ENCODE measurements at places on chromosomes 16 and 17.
A peak's percentile ranks its signal among the peaks of the same experiment; 100 is the strongest.

DNA sequence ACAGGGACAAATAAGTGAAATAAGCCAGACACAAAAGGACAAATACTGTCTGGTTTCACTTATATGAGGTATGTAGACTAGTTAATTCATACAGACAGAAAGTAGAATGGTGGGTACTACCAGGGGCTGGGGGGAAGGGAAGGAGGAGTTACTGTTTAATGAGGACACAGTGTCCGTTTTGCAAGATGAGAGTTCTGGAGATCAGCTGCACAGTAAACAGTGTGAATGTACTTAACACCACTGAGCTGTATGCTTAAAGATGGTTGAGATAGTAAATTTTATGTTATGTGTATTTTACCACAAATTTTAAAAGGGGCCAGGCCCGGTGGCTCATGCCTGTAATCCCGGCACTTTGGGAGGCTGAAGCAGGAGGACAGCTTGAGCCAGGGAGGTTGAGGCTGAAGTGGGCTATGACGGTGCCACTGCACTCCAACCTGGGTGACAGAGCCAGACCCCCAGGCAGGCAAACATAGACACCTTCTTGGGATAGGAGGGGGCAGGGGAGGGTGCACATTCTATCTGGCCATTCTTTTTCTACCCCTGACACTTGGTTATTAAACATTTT lies 23.5 kb downstream of the LRRC75A start:
- no peak for DNase-seq

- DNase-seq = no peak
Measured at GRCh38 chr17:33501185-33501584, 208.1 kb upstream of the ASIC2 start.

- DNase-seq = no peak
Measured at GRCh38 chr17:71409137-71409536, 711.7 kb upstream of the SOX9 start.

GRCh38 chr16:2663553-2664546 lies 18.5 kb upstream of the KCTD5 start:
- peak; percentile 60 for DNase-seq

DNA sequence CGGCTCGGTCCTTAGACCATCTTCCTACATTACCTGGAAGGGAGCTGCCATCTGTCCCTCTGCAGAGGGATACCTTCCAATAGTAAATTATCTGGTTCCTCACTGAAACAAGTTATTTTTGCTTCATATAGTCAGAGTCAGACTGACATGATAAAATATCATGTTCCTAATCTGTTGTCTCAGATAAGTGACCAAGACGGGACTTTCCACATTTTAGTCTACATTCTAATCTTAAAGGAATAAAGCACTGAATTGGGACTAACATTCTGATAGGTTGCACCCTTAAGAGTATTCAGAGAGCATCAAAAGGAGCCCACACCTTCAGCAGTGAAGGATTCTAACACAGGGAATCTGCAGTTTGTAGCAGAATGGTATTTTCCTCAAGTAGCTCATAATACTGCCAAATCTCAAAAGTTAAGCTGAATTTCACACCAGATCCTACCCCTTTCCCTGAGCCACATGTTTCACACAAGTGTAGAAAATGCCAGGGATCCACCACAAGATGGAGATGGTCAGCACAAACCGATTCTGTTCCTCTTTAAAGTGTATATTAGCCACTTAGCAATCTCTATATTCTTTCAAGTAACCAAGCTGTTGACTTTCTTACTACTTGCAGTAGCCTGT lies 13.4 kb downstream of the GINS2 start:
- no peak for DNase-seq

DNA sequence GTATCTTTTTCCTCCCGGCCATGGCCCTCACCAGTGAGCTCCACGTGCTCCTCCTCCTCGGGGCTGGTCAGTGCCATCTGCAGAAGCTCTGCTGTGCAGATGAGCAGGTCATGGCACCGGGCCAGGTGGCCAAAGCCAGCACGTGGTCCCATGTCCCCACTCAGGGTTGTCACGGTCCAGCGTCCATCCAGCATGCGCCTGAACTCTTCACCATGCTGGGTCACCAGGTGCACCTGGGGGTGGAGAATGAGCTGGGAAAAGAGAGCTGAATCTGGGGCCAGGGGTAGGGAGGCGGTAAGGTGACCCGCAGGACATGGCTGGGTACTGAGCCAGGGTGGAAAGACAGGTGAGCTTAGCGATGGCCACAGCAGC lies 1.3 kb downstream of the DHX58 start:
- DNase-seq = no peak

DNA sequence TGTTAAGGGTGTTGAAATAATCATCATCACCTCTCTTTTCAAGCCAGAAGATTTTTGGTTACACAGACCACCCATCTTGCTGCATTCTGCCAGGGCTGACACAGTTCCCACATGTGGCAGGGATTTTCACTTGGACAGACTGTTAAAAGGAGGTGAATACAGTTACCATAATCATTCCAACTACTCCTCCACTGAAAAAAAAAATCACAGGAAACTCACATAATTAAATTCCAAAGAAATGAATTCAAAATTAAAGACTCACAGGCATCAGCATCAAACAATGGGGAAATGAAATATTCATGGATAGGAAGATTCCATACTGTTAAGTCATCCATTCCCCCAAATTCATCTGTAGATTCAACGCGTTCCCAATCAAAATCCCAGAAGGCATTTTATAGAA lies 209.4 kb downstream of the MRTFB start:
- DNase-seq = no peak

- no peak for DNase-seq
Measured at GRCh38 chr16:3248596-3248995, 7.8 kb downstream of the MEFV start.

GRCh38 chr16:56108724-56109123 lies 82.6 kb upstream of the GNAO1 start:
- DNase-seq = no peak

GRCh38 chr16:17921357-17921978 lies 415.1 kb downstream of the NPIPA8 start:
- DNase-seq = peak; percentile 38

DNA sequence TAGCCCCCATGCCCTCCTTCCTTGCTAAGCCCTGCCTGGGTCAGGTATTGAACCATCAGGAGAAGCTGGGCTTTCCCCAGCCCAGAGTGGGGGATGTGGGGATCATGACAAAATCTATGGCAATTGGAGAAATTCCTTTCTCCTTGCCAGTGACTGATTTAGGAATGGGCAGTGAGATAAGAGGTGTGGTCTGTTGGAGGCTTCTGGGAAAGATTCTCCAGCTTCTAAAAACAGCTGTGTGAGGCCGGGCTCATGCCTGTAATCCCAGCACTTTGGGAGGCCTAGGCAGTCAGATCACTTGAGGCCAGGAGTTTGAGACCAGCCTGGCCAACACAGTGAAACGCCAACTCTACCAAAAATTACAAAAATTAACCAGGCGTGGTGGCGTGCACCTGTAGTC lies 69.1 kb downstream of the SRCIN1 start:
- no peak for DNase-seq

DNA sequence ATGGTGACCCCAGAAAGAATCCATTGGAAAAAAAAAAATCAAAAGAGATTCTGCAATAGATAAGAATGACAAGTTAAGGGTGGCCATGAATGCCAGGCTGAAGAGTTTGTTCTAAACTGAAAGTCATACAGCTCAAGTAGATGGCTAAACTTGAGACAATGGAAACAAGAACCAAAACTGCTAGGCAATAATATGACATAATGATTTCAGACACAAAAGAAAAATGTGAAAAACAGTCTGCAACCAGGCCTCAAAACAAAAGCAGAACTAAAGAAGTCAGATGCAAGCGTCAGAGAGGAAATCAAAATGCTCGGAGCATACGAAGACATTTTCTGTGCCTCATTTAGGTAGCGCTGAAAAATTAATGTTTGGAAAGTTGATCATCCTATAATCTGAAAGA lies 54.4 kb upstream of the YPEL2 start:
- DNase-seq = no peak

GRCh38 chr16:88923926-88924833 lies 52.8 kb downstream of the CBFA2T3 start:
- DNase-seq = no peak

GRCh38 chr17:10166176-10166935 lies 32.0 kb downstream of the GAS7 start:
- DNase-seq = no peak

DNA sequence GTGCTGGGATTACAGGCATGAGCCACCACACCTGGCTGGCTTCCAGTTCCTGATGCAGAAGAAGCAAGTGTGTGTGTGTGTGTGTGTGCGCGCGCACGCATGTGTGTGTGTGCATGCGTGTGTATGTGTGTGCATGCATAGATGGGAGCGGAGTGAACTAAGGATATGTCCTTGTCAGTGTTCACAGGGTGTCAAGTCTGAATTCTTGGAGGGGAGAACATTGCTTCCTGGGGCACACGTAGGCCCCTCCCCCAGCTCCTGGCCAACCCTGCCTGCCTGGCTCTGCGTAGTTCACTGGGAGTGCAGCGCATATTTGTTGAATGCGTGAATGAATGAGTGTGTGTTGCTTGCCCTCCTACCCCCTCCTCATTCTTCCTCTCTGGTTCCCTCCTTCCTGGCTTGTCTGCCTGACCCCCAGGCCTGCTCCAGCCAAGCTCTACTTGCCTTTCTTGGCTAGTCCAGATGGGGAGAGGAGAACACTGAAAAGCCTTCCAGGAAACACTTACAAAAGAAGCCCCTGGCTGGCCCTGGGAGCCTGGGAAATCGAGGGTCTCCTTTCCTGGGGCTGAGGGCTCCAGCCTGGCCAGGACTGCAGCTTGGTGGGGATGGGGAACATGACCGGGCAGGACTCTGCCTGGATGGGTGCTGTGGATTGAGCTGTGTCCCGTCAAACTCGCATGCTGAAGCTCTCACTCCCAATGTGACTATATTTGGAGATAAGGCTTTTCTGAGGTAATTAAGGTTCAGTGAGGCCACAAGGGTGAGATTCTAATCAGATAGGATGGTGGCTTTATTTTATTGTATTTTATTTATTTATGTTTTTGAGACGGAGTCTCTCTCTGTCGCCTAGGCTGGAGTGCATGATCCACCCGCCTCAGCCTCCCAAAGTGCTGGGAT lies 27.9 kb downstream of the IGFBP4 start:
- no peak for DNase-seq

DNA sequence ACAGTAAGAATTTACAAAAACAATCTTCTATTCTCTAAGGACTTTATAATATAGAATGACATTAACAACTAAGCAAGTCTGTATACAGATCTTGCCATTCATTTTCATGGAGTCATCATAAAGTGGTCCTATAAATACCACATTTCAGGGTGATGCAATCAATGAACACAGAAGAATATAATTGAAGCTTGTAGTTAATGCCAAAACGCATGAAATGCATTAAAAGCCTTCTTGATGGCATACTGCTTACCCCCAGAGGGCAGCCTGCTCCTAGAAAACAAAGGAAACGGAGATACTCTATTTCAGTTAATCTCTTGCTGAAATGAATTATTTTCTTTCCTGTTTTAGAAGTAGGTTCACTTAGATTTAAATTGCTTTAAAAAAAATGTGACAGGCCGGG lies 45.2 kb upstream of the STAC2 start:
- DNase-seq = no peak

DNA sequence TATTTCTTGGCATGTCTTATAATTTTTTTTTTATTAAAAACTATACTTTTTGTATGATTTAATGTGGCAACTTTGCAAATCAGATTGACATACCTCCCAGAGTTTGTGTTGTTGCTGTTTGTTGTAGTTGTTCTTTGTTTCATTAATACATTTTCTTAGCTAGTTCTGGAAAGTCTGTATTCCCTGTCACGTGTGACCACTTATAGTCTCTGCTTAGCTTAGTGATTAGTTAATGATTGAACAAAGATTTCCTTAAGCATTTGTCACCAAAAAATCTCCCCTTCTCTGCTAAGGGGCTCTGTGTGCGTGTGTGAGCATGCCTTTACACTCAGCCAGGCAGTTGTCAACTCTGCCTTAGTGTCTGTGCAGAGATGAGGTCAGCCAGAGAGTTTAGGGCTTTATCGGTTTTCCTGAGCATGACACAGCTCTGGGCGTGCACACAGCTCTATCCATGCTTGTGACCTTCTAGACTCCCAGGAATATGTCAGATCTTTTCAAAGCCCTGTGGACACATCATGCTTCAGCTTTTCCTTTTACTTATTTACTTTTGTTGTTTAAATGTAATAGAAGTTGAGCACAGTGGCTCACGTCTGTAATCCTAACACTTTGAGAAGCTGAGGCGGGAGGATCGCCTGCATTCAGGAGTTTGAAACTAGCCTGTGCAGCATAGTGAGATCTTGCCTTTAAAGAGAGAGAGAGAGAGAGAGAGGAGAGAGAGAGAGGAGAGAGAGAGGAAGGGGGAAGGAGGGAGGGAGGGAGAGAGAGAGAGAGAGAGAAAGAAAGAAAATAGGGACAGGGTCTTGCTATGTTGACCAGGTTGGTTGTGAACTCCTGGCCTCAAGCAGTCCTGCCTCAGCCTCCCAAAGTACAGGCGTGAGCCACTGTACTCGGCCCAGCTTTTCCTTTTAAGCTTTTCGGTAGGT lies 21.9 kb downstream of the DNAI2 start:
- DNase-seq = no peak

DNA sequence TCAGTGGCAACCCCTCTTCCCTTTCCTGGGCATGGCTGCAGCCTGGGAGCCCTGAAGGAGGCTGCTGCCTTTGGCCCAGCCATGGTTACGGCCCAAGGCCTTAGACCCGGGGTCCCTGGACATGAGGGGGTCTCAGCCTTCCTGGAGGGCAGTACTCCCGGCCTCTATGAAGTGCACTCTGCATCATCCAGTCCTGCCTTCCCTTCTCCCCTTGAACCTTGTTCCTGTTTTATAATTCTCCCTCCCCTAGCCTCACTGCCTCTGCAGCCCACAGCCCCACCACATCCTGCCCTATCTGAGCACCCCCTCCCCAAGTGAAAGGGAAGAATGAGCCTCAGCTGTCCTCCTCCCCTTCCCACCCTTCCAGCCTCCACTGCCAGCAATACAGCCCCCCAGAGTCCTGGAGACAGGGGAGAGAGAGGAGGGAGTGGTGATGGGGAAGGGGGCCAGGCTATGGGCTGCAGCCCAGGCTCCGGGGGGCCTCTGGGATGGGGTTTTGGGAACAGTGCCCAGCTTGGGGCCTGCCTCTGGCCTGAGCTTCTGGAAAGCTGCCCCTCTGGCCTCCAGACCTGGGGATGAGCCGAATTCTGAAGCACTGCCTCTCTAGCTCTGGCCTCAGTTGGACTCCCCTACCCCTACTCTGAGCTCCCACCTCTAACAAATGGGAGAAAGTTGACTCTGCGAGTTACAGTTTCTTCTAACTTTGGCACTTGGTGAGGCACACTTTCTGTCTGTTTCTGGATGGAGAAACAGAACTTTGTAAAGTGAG lies 7.6 kb downstream of the CCR7 start:
- DNase-seq = no peak
